ENCODE measurements at places on chromosomes 11 and 22.

GRCh38 chr11:118918128-118918685 is 7.5 kb downstream of the BCL9L start:
- no peak for DNase-seq

DNA sequence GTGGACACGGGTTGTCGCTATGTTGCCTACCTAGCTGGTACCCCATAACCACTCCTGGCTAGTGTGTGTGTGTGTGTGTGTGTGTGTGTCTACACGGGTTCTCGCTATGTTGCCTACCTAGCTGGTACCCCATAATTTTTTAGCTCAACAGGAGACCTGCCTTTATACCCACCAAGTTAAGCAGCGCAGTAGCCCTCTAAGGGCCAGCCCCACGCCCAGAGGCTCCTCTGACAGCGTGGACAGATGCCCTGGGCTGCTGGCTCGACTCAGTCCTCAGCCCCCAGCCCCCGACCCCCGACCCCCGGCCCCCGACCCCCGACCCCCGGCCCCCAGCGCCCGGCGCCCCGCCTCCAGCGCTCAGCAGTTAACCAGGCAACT is 351 bp upstream of the AKIP1 start:
- no peak for DNase-seq

- no peak for DNase-seq
Observed at GRCh38 chr22:29205594-29206371, at the start of gene EMID1. EMID1 (plus strand) TSS chr22:29205896; CDS start chr22:29206039, 143 bp downstream.

DNA sequence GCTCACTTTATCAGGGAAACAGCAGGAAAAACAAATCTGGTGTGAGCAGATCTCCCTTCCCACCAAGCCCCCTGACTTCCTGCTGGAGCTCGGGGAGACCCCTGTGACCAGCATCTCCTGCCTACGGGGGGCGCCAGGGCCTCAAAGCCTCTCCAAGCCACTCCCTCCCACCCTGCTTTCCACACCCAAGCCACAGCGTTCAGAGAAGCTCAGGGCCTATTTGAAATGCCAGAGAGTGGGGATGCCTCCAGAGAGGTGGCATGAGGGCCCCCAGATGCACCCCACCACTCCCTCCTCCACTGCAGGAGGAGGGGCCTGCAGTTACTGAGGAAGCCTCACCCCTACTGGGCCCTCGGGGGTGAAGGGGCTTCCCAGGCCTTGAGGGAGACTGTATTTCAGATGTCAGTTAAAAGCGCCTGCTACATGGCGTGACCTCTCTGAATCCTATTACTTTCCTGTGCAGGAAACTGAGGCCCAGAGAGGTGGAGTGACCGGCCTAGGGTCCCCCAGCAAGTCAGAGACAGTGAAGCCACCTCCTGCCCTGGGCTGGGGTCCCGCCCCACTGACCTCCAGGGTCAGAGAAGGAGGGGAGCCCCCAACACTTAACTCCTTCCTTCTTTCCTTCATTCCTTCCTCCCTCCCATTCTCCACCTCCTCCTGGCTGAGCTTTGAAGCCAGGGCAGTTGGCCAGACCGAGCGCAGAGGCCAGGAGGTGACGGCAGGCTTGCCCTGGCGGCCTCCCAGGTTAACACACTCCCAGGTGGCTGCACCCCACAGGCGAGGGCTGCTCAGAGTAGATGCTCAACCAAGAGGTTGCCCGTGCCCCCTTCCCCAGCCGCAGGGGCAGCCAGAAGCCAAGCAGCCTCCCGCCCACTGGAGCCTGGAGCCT is 6.0 kb upstream of the CDKN1C start:
- DNase-seq, result no peak

- DNase-seq, result no peak
Observed at GRCh38 chr11:2691991-2692875, 7.6 kb downstream of the KCNQ1OT1 start.

GRCh38 chr22:48929276-48929790 is 898.3 kb downstream of the BRD1 start:
- no peak for DNase-seq

DNA sequence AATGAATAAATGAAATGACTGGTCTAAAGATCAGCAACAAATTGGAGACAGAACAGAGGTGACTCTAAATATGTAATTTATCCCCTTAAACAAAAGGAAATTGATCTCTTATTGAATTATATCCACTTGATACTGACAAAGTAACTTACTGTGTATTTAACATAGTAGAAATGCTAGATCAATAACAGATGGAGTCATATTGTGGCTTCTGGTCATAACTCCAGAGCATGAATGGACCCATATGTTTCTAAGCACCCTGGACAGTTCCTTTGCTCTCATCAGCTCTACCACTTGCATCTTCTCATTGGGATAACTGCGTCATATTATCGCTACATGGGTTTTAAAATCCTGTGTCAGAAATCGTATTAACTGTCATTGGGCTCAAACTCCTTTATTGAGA is 222.3 kb downstream of the ETS1 start:
- no peak for DNase-seq

GRCh38 chr22:25357606-25358420 is 138.4 kb downstream of the CRYBB2 start:
- DNase-seq, result no peak
